ENCODE measurements at places on chromosomes 11 and 22. TPM values are rescaled to one million over a fixed set of nuclear protein-coding genes. Genes with fewer than 3 reads are reported as not detected.
A peak's percentile ranks its signal among the peaks of the same experiment; 100 is the strongest.

DNA sequence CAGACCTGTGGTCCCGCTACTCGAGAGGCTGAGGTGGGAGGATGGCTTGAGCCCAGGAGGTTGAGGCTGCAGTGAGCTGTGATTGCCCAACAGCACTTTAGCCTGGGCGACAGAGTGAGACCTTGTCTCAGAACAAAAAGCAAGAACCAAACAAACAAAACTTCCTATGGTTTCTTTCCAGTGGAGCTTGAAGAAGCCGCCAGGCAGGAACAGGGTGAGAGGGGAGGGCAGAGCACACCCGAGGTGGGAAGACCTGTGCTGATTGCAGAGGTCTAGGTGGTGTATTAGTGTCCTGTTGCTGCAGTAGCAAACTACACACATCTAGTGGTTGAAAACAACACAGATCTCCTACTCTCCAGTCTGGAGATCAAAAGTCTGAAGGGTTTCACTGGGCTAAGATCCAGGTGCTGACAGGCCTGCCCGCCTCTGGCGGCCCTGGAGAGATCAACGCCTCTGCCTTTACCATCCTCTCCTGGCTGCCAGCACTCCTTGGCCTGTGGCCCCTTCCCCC is 10.5 kb downstream of the ARHGEF17 start:
- no peak overlapping the region for H3K4me3 ChIP-seq
- no peak for DNase-seq
- no peak overlapping the region for H3K27ac ChIP-seq
- H3K27me3 ChIP-seq = no peaks in the 10 kb centered on the region

- H3K36me3 ChIP-seq = no peaks in the 10 kb centered on the region
- H3K4me1 ChIP-seq = no peaks in the 10 kb centered on the region
- no peak overlapping the region for H3K4me3 ChIP-seq
- DNase-seq = no peak
Observed at GRCh38 chr22:28589102-28589750, 90.4 kb downstream of the TTC28 start.

- DNase-seq = peak; percentile 30
- peaks cover 4% of the 10 kb centered on the region for H3K27me3 ChIP-seq
- H3K27ac ChIP-seq = no peak overlapping the region
- no peaks in the 10 kb centered on the region for H3K36me3 ChIP-seq
- H3K4me3 ChIP-seq = no peak overlapping the region
Observed at GRCh38 chr22:44419429-44419828, 78.6 kb downstream of the RTL6 start.

DNA sequence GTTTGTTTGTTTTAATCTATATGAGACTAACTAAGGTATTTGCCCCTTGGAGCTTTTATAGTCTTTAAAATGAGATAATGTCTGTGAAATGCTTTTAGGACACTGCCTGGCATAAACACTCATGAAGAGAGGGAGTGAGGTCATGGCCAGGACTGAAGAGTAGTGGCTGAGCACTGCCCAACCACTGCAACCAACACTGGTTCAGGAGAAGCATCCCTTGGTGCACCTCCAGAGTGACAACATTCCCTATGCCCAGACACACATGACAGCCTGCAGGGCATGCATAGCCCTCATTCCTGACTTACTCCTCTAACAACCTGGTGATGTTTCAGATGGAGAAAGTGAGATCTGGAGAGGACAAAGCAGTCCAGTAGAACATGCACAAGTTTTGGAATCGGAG is 36.1 kb downstream of the ME3 start:
- DNase-seq = no peak
- H3K4me1 ChIP-seq = peaks cover 20% of the 10 kb centered on the region
- H3K27me3 ChIP-seq = no peaks in the 10 kb centered on the region
- no peaks in the 10 kb centered on the region for H3K36me3 ChIP-seq
- H3K27ac ChIP-seq = no peak overlapping the region

GRCh38 chr22:19786264-19786585 is 25.6 kb downstream of the TBX1 start:
- peaks cover 8% of the 10 kb centered on the region for H3K27me3 ChIP-seq
- no peak overlapping the region for H3K27ac ChIP-seq
- no peak for DNase-seq
- no peaks in the 10 kb centered on the region for H3K36me3 ChIP-seq

IGLL1 gene
- total RNA-seq = not detected

GLB1L3 gene
- total RNA-seq = 0.22 TPM

OR8G1 gene
- total RNA-seq = not detected
